ENCODE measurements at places on chromosomes 2 and 18. TPM values are rescaled to one million over a fixed set of nuclear protein-coding genes. Genes with fewer than 3 reads are reported as not detected.

GPR35 gene
- total RNA-seq: 2.0 TPM

MYO3B gene
- total RNA-seq: not detected

UCN gene
- 1.5 TPM for total RNA-seq

IL1RL1 gene
- total RNA-seq: 0.99 TPM

DNA sequence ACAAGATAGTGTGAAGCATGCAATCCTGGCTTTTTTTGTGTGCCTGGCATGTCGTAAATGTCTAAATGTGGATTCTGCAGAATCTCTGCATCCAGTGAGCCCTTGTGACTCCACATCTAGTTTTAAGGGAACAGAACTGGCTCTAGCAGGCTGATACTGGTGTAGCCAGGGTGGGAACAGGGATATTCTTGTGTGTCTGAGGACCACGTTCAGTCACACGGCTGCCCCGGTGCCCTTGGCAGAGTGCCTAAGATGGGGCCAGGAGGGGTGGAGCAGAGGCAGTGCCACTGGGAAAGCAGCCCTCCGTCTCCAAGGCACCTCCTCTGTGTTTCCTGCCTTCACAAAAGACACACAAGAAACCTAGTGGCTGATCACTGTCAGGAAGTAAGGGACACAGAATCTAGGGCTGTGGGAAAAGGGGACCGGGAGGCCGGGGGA is 91.5 kb upstream of the PARD3B start:
- H3K27ac ChIP-seq: no peak overlapping the region
- H3K36me3 ChIP-seq: no peaks in the 10 kb centered on the region
- DNase-seq: peak; percentile 46
- no peak overlapping the region for H3K4me3 ChIP-seq

GRCh38 chr2:67917332-67918054 is 145.3 kb downstream of the C1D start:
- no peaks in the 10 kb centered on the region for H3K27me3 ChIP-seq
- H3K27ac ChIP-seq: no peak overlapping the region
- DNase-seq: no peak
- no peaks in the 10 kb centered on the region for H3K4me1 ChIP-seq
- no peak overlapping the region for H3K4me3 ChIP-seq
- H3K36me3 ChIP-seq: no peaks in the 10 kb centered on the region

DNA sequence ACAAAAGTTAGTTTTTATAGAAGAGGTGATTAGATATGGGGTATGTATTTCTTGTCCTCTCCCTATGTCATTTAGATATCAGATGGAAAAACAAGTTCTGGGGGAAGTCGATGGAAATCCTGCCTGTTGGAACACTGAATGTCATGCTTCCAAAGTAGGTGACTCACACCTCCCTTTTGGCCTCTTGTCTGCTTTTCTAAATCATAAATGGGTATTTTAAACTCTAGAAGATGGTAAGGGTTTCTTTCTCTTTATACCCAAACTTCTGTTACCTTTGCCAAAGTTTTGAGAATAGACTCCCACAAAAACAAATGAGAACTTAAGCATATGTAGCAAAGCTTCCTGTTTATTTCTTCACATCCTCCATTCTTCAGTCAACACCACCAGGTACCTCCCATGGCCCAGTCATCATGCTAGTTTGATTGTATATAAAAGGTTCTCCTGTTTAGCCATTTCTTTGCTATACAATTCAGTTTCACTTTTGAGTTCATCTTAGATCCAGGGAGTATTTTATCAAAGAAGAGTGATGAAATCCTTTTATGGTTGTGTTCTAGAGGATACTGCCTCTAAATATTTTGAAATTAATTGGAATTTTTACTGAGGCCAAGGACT is 63.9 kb downstream of the PRKRA start:
- H3K27ac ChIP-seq: no peak overlapping the region
- no peak for DNase-seq
- H3K4me1 ChIP-seq: no peaks in the 10 kb centered on the region
- no peaks in the 10 kb centered on the region for H3K27me3 ChIP-seq
- no peak overlapping the region for H3K4me3 ChIP-seq

GRCh38 chr2:69667805-69668382 is 24.4 kb upstream of the AAK1 start:
- H3K4me1 ChIP-seq: no peaks in the 10 kb centered on the region
- no peaks in the 10 kb centered on the region for H3K36me3 ChIP-seq
- peak overlapping the region; percentile 34 for H3K27ac ChIP-seq
- no peaks in the 10 kb centered on the region for H3K27me3 ChIP-seq
- no peak for DNase-seq

DNA sequence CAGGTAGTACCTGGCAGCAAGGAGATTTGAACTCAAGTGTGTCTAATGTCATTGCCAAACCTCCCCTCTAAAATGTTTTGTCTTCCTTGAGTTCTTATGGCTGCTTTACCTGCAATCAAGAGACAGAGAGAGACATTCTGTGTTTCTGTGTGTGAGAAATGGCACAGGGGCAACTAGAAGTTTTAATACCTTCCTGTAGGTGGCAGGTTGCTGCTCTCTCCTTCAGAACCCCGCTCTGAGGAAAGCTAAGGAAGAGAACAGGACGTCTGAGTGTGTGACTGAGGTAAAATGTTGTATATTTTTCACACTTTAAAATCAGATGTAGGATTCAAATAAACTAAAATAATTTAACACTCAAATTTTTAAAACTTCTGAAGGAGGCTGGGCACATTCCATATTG is 19.2 kb downstream of the DTNA start:
- no peaks in the 10 kb centered on the region for H3K36me3 ChIP-seq
- H3K4me1 ChIP-seq: peaks cover 33% of the 10 kb centered on the region
- no peak for DNase-seq
- no peak overlapping the region for H3K4me3 ChIP-seq
- no peaks in the 10 kb centered on the region for H3K27me3 ChIP-seq

DNA sequence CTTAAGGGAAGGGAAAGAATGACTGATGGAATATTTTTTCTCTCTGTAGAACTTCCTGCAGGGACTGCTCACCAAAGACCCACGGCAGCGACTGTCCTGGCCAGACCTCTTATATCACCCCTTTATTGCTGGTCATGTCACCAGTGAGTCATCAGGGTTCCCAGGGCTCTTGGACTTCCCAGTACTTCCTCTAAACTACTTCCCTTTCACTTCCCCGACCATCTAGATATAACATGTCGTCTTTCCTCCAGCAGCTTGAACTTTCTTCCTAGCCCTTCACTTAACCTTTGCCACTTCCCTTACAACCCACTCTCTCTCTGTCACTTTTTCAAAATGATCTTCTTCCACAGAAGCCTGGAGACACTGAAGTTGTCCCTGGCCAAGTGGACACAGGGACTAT is 7.2 kb downstream of the STK36 start:
- DNase-seq: no peak
- H3K4me1 ChIP-seq: no peaks in the 10 kb centered on the region
- H3K4me3 ChIP-seq: no peak overlapping the region
- no peaks in the 10 kb centered on the region for H3K36me3 ChIP-seq
- H3K27ac ChIP-seq: peak overlapping the region; percentile 3

DNA sequence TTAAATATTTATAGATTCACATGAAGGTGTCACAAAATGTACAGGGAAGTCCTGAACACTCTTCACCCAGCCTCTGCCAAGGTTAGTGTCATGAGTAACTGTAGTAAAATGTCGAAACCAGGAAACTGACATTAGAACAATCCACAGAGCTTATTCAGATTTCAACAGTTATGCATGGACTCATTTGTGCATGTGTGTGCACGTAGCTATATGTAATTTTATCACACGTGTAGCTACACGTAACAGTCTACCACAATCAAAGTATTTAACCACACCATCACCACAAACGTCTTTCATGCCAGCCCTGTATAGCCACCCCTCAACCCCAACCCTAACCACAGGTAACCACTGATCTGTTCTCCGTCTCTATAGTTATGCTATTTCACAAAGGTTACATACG is 211.7 kb upstream of the REV1 start:
- no peak overlapping the region for H3K4me3 ChIP-seq
- DNase-seq: no peak
- no peak overlapping the region for H3K27ac ChIP-seq
- no peaks in the 10 kb centered on the region for H3K36me3 ChIP-seq
- H3K4me1 ChIP-seq: peaks cover 32% of the 10 kb centered on the region

GRCh38 chr2:62209427-62209991 is 13.6 kb downstream of the B3GNT2 start:
- H3K36me3 ChIP-seq: no peaks in the 10 kb centered on the region
- H3K4me3 ChIP-seq: no peak overlapping the region
- H3K27ac ChIP-seq: no peak overlapping the region
- no peaks in the 10 kb centered on the region for H3K27me3 ChIP-seq
- H3K4me1 ChIP-seq: peaks cover 78% of the 10 kb centered on the region

DNA sequence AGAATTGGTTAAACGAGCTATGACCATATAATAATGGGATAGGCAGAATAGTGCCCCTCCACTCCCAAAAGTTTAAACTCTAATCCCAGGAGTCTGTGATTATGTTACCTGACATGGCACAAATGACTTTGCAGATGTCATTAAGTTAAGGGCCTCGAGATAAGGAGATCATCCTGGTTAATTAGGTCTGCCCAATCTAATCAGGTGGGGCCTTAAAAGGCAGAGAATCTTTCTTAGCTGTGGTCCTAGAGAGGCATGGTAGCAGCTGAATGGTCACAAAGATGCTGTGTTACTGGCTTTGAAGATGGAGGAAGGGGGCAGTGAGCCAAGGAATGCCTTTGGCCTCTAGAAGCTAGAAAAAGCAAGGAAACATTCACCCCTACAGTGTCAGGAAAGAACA is 31.1 kb downstream of the TACR1 start:
- DNase-seq: no peak
- H3K36me3 ChIP-seq: no peaks in the 10 kb centered on the region
- H3K27ac ChIP-seq: no peak overlapping the region
- no peaks in the 10 kb centered on the region for H3K4me1 ChIP-seq
- no peak overlapping the region for H3K4me3 ChIP-seq

GRCh38 chr2:184890311-184890710 is 292.0 kb downstream of the ZNF804A start:
- H3K27ac ChIP-seq: no peak overlapping the region
- no peaks in the 10 kb centered on the region for H3K27me3 ChIP-seq
- no peak for DNase-seq
- no peaks in the 10 kb centered on the region for H3K4me1 ChIP-seq

DNA sequence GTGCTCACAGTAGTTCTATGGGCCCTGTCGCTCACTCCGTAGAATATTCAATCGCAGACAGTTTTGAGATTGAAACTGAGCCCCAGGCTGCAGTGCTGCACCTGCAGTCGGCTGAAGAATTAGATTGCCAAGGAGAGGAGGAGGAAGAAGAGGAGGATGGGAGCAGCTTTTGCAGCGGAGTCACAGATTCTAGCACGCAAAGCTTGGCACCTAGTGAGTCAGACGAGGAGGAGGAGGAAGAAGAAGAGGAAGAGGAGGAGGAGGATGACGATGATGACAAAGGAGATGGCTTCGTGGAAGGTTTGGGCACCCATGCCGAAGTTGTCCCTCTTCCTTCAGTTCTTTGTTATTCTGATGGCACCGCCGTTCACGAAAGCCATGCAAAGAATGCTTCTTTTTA is 115.2 kb downstream of the GALNT3 start:
- no peak for DNase-seq
- no peak overlapping the region for H3K27ac ChIP-seq
- H3K4me1 ChIP-seq: no peaks in the 10 kb centered on the region
- no peak overlapping the region for H3K4me3 ChIP-seq
- H3K27me3 ChIP-seq: no peaks in the 10 kb centered on the region

GRCh38 chr2:235165631-235166030 is 213.8 kb downstream of the SH3BP4 start:
- H3K4me3 ChIP-seq: no peak overlapping the region
- no peaks in the 10 kb centered on the region for H3K4me1 ChIP-seq
- peaks cover 4% of the 10 kb centered on the region for H3K27me3 ChIP-seq
- H3K36me3 ChIP-seq: no peaks in the 10 kb centered on the region

DNA sequence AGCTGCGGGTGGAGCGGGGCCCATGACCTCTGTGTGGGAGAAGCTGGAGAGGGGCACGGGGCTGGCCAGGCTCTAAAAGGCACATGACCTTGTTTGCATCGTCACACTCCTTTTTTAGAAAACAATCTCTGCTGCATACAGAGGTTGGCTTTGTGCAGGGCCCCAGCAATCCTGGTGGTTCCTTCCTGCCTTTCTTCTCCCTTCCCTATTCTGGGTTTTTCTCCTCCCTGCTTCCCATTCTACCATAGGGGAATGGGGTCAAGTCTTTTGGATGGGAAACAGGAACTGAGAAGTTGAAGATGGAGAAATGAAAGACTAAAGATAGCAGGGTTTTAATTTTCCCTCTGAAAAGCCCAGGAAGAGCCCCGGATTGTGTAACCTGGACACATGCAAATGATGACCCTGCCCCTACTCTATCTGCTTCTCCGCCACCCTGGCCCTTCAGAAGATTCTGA is 53.9 kb downstream of the ASAP2 start:
- no peaks in the 10 kb centered on the region for H3K27me3 ChIP-seq
- no peaks in the 10 kb centered on the region for H3K36me3 ChIP-seq
- DNase-seq: no peak
- peak overlapping the region; percentile 85 for H3K27ac ChIP-seq
- H3K4me3 ChIP-seq: no peak overlapping the region

DNA sequence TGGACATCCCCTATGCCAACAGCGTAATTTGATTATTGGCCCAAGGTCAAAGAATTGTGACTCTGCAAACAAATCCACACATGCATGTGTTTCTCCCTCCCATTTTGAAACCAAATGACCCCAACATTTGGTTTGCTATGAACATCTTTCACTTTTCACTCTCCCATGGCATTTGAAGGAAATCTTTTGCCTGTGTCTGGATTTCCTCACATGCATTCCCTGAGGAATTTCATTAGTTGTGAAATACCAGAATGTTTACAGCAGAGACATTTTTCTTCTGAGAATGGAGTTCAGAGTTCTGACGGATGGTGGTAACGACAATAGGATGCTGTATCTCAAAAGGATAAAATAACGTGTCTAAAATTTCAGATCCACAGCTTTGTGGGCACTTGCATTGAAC is 60.3 kb upstream of the LMAN1 start:
- no peaks in the 10 kb centered on the region for H3K36me3 ChIP-seq
- DNase-seq: no peak
- H3K4me1 ChIP-seq: no peaks in the 10 kb centered on the region

DNA sequence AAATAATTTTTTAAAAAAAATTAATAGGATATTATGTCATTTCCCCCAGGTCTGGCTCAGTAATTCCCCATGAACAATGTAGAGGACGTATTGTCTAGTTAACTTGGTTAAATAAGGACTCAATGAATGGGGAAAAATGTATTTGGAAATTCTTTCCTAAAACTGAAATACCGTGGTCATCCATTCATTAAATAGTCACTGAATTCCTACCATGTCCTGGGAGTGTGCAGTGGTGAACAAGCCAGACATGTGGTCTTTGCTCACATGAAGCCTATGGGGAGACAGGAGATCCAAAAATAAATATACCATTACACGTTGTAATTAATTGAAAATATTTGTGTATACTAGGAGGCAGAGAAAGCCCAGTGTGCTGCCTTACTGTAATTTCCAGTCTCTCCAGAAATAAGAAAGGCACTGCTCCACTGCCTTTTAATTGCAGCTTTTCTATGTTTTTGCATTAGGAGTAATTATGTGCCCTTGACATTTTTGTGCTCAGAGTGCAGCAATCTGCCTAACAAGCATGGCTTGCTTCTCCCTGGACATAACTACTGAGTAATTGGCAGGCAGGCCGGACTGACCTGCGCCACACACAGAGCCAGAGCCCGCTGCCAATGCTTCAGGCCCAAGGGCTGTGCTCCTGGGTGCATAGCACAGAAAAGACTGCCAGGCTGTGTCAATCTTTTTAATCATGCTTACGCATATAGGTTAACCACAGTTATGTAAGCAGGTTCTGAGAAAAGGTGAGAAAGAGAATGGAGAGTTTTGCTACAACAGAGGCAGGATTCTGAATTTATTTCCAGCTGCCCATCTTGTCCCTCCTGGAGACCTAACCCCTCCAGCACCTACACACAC is 22.2 kb upstream of the TTC39C start:
- no peak overlapping the region for H3K4me3 ChIP-seq
- H3K27me3 ChIP-seq: no peaks in the 10 kb centered on the region
- peaks cover 17% of the 10 kb centered on the region for H3K4me1 ChIP-seq
- no peaks in the 10 kb centered on the region for H3K36me3 ChIP-seq
- peak overlapping the region; percentile 53 for H3K27ac ChIP-seq
- DNase-seq: peak; percentile 50
